ENCODE measurements at places on chromosomes 2 and 18. TPM values are rescaled to one million over a fixed set of nuclear protein-coding genes. Genes with fewer than 3 reads are reported as not detected.

STAT4 gene
- total RNA-seq, result 304 TPM

KRTCAP3 gene
- total RNA-seq, result 8.4 TPM

STON1 gene
- 4.5 TPM for total RNA-seq

MSH6 gene
- total RNA-seq, result 18.5 TPM

ATIC gene
- total RNA-seq, result 44.5 TPM

G6PC2 gene
- not detected for total RNA-seq

KCNG2 gene
- total RNA-seq, result not detected

GPR75 gene
- 4.1 TPM for total RNA-seq

RTP5 gene
- total RNA-seq, result 1.7 TPM

EFR3B gene
- not detected for total RNA-seq

CYP27A1 gene
- 1.6 TPM for total RNA-seq

WNT10A gene
- total RNA-seq, result 2.9 TPM
